ENCODE measurements at places on chromosomes 13 and 19.

- no peak for DNase-seq
Observed at GRCh38 chr19:53112286-53112685, 9.1 kb upstream of the ZNF160 start.

GRCh38 chr13:78868991-78869390 is 210.0 kb upstream of the OBI1 start:
- DNase-seq: no peak

DNA sequence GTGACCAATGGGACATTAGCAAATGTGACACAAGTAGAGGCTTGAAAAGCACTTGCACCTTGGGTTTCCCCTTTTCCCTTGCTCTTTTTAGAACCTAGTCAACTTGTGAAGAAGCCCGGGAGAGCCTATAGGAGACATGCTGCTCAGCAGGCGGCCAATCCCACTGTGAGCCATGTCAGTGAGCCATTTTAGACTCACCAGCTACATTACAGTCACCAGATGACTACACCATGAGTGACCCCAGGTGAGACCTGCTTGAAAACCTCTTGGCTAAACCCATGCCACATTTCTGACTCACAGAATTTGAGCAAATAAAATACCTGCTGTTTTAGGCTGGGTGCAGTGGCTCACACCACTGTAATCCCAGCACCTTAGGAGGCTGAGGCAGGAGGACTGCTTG is 317.5 kb downstream of the KLF12 start:
- no peak for DNase-seq

GRCh38 chr19:11061952-11062351 is 27.3 kb upstream of the LDLR start:
- DNase-seq: no peak

- DNase-seq: no peak
Observed at GRCh38 chr19:11373166-11373884, 1.1 kb upstream of the SWSAP1 start.

- DNase-seq: peak; percentile 71
Observed at GRCh38 chr13:87999240-87999700, 328.1 kb downstream of the SLITRK5 start.

- DNase-seq: no peak
Observed at GRCh38 chr13:74409551-74409950, 275.3 kb upstream of the KLF12 start.

All from fibroblast of gingiva (primary cell).